NAMALWA (cell line): ENCODE measurements at places on chromosomes 7 and 10.

DNA sequence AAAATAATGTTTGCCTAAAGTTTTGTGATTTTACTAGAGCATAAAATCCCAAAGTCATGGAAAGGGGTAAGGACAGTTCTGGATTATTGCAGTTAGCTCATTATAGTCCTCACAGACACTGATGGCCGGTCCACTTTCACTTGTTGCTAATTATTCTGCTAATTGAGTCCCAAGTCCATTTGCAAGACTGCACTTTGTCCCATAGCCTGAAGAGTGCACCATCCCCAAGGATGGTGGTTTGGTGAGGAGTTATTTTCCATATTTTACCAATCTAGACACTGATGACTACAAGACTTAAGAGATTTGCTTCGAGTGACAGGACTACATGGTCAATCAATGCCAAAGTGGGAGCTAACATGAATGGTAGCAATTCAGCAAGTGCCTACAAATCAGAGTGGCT is 181.8 kb upstream of the CACNA2D1 start:
- DNase-seq: no peak

- no peak for DNase-seq
Measured at GRCh38 chr10:77771851-77772250, 134.2 kb upstream of the KCNMA1 start.

GRCh38 chr7:37957221-37957970 is 37.0 kb downstream of the EPDR1 start:
- no peak for DNase-seq

GRCh38 chr7:2241580-2242540 is at the start of the genes MRM2 and NUDT1:
MRM2 (minus strand) TSS chr7:2242205; CDS start chr7:2242169, 36 bp downstream.
NUDT1 (plus strand) TSS chr7:2242226; CDS start chr7:2244575, 2,349 bp downstream.
- DNase-seq: peak; percentile 81

DNA sequence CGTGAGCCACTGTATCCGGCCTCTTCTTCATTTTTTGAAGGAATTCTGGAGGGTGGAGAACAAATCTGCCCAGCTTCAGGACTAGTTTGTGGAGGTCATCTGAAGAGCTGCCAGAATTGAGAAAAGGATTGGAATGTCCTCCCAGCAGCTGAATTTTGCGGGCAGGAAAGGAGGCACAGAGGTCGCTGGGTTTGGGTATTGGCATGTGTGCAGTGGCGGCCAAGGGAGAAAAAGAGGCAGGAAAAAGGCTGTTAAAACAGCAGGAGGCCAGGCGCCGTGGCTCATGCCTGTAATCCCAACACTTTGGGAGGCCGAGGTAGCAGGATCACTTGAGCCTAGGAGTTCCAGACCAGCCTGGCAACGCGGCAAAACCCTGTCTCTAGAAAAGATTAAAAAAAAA is 80.4 kb downstream of the HIP1 start:
- no peak for DNase-seq

- DNase-seq: no peak
Measured at GRCh38 chr10:22599636-22600228, 114.6 kb downstream of the PIP4K2A start.

GRCh38 chr7:97865104-97865503 is 7.1 kb downstream of the ASNS start:
- DNase-seq: no peak

DNA sequence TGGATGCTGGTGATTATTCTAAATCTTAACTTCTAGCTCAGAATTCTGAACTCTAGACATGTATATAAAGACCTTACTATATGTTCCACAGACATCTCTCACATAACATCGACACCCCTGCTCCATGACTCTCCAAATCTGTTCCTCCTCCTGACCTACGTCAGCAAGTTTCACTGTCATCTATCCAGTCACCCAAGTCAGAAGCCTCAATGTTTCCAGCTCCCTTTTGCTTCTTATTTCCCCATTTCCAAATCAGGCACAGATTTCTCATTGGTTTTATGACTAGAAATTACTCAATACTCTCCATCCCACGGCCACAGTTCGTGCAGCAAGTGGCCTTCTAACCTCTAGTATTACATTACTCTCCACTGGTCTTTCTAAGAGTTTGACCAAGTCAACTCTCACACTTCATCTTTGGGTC is 28.5 kb downstream of the EPC1 start:
- peak; percentile 41 for DNase-seq

DNA sequence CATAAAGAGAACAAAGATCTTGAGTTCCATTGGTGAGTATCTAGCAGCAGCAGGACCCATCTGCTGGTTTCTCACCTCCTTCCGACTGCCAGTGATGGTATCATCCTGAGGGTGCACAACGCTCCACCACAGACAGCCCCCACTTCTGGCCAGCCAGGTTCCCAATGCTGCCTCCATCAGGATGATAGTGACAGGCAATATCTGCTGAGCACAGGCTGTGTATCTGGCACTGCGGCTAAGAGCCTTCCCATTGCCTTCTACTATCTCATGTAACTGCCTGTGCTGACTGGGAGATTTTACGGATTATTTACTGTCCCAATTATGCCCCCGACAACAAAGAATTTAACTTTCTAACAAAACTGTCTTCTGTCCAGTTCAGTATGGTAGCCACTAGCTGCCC is 352.4 kb upstream of the AOAH start:
- no peak for DNase-seq

DNA sequence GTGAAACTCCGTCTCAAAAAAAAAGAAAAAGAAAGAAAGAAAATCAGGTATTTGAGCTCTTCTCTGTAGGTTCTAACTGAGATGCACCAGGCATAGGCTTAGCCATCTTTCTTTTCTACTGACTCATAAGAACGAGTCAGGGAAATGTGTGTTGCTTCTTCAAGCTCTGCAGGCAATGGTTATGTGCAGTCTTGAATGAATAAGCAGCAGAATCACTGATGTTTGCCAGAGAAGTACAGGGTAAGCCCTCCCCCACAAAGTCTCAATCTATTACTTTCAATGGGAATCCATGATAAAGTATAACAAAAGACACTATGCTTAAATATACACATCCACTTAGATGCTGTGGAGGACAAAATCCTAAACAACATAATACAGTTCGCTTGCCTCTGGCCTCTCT is 239.2 kb downstream of the PARD3 start:
- no peak for DNase-seq

GRCh38 chr10:117439243-117439912 is 64.1 kb upstream of the PDZD8 start:
- DNase-seq: no peak

DNA sequence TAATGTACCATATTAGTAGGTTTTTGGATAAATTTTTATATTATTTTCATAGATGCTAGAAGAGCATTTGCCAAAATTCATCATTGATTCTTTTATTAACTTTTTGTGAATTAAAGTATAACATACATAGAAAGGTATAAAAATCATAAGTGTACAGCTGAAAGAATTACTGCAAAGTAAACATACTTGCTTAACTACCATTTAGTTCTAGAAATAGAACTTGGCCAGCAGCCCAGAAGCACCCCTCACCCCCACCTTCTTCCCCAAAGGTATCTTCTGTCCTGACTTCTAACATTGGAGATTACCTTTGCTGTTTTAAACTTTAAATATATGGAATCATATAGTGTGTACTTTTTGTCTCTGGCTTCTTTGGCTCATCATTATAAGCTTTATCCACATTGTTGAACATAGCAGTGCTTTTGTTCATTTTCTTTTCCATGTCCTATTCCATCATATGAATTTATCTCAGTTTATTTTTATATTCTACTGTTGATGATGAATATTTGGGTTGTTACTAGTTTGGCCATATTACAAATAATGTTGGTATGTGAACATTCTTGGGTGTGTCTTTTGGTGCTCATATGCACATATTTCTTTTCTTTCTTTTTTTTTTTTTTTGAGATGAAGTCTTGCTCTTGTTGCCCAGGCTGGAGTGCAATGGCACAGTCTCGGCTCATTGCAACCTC is 142.8 kb downstream of the ADK start:
- no peak for DNase-seq

DNA sequence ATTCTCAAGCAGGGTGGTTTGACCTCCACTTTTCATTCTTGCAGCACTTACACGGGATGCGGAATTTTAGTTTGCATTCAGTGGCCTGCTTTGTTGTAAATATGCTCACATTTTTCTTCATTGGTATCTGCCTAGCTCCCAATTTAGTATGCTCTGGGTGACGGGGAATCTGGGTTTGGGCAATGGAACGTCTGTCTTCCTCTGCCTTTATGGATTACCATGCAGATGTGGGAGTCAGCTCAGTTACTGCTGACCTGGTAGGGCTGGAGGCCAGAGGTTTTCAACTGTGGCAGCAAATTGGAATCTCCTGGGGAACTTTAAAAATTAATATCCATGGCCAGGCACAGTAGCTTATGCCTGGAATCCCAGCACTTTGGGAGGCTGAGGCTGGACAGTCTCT is 161.6 kb downstream of the CAMK1D start:
- DNase-seq: no peak

- peak; percentile 38 for DNase-seq
Measured at GRCh38 chr7:84454174-84454959, 259.8 kb upstream of the SEMA3A start.

GRCh38 chr7:36659172-36659516 is 65.2 kb downstream of the AOAH start:
- no peak for DNase-seq

- no peak for DNase-seq
Measured at GRCh38 chr10:110815354-110816004, 56.2 kb upstream of the PDCD4 start.

GRCh38 chr7:133815611-133816210 is 311.4 kb upstream of the LRGUK start:
- no peak for DNase-seq

DNA sequence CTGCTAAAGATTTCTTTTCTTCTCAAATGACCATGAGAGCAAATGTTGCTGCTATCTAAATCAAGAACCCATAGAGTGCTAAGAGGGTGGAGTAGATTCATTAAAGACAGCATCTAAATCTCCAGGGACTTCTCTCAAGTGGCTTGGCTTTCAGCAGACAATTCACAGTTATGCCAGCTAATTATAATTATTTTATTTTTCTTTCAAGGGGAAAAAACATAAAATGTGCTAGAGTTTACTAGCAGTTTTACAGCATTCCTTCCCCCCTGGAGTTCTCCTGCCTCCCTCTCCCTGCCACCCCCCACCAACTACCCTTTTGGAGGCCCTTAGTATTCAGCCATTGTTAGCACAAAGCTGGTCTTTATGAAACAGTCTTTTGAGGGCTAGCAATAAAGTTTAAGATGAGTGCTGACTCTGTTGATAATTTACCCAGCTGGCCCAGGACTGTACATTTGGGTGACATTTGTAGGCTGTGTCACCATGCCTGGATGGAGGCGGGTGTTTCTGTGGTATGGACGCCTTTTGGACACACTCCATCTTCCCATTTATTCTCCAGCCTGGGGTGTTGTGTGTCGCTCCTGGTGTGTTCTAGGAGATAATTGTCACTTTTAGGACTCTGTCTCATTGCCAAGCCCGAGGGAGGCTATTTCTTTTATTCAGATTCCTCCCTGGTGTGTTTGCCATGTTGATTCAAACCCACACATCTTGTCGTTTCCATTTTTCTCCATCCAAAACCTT is 160.2 kb downstream of the CREB5 start:
- DNase-seq: peak; percentile 78

GRCh38 chr10:1550291-1550595 is 187.1 kb downstream of the ADARB2 start:
- no peak for DNase-seq

GRCh38 chr7:77484785-77485184 is 52.3 kb upstream of the PTPN12 start:
- DNase-seq: no peak

GRCh38 chr10:22998091-22998490 is 70.2 kb downstream of the ARMC3 start:
- DNase-seq: no peak

DNA sequence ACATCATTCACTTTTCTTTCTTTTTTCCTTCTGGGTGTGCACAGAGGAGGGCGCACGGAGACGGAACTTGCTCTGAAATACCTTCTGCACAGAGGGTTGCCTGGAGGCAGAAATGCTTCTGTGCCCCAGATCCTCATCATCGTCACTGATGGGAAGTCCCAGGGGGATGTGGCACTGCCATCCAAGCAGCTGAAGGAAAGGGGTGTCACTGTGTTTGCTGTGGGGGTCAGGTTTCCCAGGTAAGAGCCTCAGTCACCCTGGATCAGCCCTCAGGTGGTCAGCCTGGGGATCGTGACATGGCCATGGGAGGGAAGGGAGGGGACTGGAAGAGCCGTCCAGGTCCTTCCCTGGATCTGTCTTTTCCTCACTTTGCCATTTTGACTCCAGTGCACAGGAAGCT is 33.6 kb downstream of the VWA2 start:
- no peak for DNase-seq

GRCh38 chr7:12890586-12890985 is 203.2 kb downstream of the ARL4A start:
- DNase-seq: no peak

GRCh38 chr7:4753598-4754432 is 21.6 kb upstream of the AP5Z1 start:
- peak; percentile 71 for DNase-seq

- no peak for DNase-seq
Measured at GRCh38 chr10:93131986-93132385, 58.3 kb downstream of the CYP26A1 start.

DNA sequence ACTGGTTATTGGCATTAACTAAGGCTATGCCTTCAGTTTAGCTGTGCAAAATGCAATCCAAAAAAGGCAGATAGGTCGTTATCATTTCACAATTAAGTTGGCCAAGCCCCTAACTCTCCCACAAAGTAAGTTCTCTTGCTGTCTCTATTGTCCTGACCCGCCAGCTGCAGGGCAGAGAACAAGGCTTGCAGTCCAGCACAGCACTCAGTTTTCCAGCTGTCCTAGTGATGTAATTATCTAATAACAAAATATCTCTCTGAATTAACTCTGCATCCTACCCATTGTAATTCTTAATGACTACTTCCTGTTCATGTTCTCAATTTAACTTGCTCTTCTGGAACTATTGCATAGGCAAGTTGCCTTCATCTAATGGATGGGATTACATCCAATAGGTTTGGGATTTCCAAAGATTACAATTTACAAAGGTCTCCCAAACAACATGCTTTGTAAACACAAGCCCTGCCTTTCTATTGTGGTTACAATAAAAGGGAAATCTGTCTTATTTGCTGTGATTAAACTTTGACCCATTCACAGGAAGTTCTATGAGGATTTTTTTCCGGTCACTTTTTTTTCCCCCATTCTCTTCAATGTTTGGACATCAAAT is 55.2 kb downstream of the CDK6 start:
- no peak for DNase-seq

DNA sequence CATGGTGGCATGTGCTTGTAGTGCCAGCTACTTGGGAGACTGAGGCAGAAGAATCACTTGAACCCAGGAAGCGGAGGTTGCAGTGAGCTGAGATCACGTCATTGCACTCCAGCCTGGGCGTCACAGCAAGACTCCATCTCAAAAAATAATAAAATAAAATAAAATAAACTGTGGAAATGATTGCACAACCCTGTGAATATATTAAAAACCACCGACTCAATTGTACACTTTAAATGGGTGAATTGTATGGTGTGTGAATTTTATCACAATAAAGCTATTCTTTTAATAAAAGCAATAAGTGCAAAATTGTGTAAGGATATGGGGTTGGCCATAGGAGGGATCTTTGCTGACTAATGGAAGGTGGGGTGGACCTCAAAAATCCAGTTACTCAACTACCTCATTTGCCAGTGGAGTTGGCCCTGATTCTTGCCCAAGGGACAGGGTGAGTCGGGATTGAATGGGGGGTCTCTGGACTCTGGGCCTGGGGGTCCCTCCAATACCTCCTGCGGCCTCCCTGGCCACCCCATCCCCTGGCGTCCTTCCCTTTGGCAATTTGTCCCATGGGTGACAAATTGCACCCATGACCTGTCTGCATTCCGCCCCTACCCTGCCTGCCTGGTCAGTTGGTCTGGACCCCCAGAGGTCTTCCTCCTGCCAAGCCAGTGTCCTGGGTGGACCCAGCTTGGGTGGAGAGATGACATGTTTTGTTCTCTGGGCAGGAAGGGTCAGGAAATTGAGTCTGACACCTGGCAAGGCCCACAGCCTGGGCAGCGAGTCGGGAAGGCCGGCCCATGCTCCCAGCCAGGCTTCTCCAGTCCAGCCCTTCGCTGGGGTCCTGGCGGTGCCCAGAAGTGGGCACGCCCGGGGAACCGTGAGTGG is 61.7 kb upstream of the ELN start:
- no peak for DNase-seq
